Stimulated activated CD8-positive, alpha-beta memory T cell treated with anti-CD3 and anti-CD28 coated beads, Interleukin-4, amount 100 ng/mL, for 4 hours (primary cell): ENCODE measurements at places on chromosomes 5 and 9.

- no peak for DNase-seq
Observed at GRCh38 chr5:125812651-125813050, 610.6 kb upstream of the GRAMD2B start.

DNA sequence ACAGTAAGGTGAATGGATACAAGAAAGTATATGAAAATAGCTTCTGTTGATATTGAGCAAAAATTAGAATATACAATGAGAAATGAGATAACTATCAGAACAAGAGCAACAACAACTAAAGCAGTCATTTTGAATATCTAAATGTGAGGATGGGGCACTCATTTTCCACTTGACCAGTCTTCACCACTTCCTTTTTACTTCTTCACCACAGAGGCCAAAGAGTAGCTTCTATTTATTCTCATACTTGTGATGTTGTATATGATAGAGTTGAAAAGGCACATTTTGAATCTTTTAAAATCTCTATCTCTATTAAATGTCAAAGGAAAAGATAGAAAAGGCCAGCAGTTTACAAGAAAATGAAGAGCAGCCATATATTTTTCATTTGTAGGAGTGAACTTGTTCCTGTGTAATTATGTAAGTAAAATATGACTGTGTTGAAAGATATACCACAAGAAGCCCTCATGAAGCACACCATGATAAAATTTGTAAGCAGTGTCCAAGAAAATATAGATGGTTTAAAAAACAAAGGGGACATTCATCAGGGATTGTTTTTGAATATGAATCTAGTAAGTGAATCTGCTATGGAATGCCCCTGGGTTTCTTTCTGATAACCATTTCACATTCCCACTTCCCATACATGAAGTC, 39.2 kb downstream of the ADAMTS19 start:
- DNase-seq, result no peak

GRCh38 chr9:93900971-93901861, 53.9 kb downstream of the BARX1 start:
- DNase-seq, result no peak

- no peak for DNase-seq
Observed at GRCh38 chr9:20319641-20320337, 302.5 kb downstream of the MLLT3 start.

- no peak for DNase-seq
Observed at GRCh38 chr5:172559004-172559932, 81.8 kb upstream of the NEURL1B start.

GRCh38 chr5:7250004-7250403, 145.9 kb upstream of the ADCY2 start:
- no peak for DNase-seq

GRCh38 chr9:98256756-98257155, 1.3 kb upstream of the TBC1D2 start:
- no peak for DNase-seq

GRCh38 chr9:97527626-97528528, 26.4 kb downstream of the TMOD1 start:
- DNase-seq, result no peak

DNA sequence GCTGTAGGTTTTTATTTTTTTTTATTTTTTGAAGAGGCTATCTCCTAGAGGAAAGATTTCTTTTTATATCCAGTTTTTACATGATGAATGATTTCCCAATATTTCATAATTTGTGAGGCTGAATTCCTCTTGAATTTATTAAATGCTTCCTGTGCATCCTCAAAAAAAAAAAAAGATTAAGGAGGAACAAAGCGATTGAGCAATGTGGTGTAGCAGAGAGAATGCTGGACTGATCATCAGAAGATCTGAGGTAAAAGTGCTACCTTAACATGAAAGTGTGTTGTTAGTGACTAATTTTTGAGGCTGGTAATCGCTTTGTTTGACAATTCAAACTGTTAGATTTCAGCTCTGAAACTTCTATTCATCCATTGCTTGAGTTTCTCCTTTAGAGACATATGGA, 125.1 kb downstream of the ESM1 start:
- DNase-seq, result no peak

DNA sequence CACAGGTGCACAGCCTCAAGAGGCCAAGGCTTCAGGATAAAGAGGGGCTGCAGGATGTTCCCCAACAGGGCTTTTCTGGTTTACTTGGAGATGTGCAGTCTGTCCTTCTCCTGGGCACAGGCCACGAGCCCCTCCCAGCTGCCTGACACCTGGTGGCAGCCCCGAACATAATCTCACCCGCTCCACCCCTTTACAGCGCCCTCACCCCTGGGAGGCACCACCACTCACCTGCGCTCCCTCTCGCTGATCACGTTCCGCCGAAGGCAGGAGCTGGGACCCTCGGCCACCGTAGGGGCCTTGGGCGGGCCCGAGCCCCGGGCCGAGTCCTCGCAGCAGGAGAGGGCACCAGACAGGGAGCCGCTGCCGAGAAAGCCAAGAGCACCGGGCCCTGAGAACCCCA, 514 bp downstream of the SOHLH1 start:
- no peak for DNase-seq

- no peak for DNase-seq
Observed at GRCh38 chr5:74864823-74865222, 1.4 kb downstream of the FAM169A start.

GRCh38 chr5:14428302-14429081, 153.1 kb upstream of the OTULINL start:
- DNase-seq, result no peak

DNA sequence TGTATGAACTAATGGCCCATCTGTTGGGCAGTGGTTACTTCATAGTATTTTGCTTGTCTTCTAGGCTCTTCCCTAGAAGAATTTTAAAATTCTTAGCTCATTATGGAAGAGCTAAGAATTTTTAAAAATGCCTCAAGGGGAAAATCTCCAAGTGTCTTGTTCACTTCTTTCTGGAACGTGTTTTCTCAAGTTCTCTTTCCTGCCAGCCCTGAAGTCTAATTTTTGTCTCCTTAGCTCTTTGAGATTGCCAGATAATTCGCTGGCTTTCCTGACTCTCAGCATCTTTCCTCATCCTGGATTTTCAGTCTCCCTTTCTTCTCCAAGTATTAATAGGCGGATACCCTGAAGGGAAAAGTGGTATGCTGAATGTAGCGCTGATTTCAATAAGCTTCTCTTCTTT, 395.4 kb downstream of the ARRDC3 start:
- DNase-seq, result no peak

DNA sequence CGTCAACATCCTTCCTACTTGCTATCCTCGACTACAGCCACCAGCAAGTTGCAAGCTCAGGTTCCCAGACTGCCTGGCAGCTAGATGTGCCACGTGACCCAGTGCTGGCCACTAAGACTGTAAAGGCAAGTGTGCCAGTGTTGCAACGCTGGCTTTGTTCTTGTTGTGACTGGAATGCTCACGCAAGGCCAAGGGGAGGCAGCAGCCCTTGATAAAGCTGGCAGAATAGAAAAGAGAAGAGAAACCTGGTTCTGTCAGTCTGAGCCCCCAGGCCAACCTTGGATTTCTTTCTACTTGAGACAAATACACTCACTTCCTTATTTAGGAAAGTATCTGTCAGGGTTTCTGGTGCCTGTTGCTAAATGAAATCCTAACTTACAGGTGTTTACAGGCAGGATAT, 113.0 kb downstream of the KLHL3 start:
- DNase-seq, result no peak

DNA sequence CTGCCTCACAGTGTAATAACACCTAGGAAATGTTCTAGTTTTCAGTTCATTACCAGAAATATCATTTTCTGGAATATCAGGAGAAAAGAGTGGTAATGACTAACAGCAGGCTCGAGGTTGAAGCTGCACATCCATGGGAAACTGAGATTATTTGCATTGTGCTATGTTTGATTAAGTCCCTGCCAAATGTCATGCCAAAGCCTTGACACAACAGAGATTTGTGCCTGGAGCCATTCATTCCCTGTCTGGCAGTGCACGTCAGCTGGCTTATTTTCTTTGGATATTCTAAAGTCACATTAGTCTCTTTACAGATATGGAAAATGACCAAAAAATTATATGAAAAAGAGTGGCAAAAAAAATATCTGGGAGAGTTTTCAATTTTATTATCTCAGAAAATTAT, 848.0 kb downstream of the PTPRD start:
- DNase-seq, result no peak

GRCh38 chr9:120683150-120683549, 31.1 kb downstream of the MEGF9 start:
- DNase-seq, result no peak
